Activated B cell treated with CpG ODN at 0.5 μM for 24 hours (primary cell): ENCODE measurements at places on chromosomes 6 and 20. TPM values are rescaled to one million over a fixed set of nuclear protein-coding genes. Genes with fewer than 3 reads are reported as not detected.

Gene COL12A1
- not detected in 2 replicates for total RNA-seq

- DNase-seq, result no peak
Measured at GRCh38 chr20:14947946-14948345, 610.5 kb upstream of the FLRT3 start.

Gene FAM184A
- 0.24 and 1.1 TPM in 2 replicates for total RNA-seq

Gene TNF
- 135 and 139 TPM in 2 replicates for total RNA-seq

DNA sequence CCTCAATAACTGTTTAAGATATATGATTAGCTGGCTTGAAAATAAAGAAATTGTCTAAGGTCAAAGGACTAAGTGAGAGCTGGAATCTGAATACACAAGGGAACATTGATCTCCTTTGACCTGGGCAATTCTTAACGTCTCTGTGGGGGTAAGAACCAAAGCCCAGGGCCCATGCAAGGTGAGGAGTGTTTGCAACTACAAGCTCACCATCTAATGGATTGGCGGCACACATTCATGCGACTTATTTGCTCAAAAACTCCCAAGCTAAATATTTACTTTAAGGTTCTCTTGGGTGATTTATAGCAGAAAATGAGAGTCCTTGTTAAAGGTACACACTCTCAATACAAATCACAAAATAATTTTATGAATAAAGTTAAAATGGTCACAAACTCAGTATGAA lies 392.0 kb upstream of the FLRT3 start:
- no peak for DNase-seq

Gene TREML2
- 10.2 and 10.3 TPM in 2 replicates for total RNA-seq

- DNase-seq, result no peak
Measured at GRCh38 chr20:18907353-18907752, 93.8 kb downstream of the SCP2D1 start.

Gene BPIFA1
- total RNA-seq, result not detected in 2 replicates

DNA sequence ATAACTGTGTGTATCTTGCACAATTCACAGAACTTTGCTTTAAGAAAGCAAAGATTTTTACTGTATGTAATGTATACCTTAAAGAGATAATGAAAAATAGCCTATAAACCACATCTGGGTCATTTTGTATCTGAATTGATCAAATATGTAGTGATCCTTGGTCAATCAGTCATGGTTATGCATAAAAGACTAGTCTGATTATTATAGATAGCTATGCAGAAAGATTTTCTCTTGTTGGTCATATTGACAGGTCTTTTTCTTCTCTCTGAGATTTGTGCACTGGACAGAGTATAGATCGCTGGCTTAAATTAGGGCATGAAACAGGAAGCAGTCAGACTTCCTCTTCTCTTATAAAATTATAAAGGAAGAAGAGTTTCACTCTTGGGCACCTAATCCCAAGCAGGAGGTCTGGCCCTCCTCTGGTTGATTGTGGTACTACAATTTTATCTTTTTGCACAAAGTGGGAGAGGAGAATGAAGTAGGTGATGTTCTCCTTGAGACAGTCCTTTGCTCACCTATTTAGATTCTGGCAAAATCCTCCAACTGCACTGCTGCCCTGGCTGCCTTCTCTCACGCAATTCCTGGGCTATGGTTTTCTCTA lies 380.9 kb upstream of the RGS17 start:
- DNase-seq, result no peak

DNA sequence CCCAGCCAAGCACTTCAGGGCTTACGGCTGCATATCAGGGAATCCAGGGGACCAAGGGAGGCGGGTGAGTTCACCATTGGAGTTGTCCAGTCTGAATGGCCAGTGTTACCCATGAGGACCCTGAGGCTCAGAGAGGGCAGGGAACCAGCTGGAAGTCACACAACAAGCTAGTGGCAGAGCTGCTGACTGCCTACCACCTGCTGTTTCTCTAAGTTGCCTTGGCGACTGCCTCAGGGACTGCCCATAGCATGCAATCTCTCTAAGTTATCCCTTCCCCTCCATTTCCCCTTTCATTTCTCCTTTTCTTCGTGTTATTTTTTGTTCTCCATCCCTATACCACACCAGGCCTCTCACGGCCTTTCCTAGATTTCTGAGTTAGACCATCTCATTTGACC lies 71.8 kb upstream of the SIRPA start:
- DNase-seq, result no peak

DNA sequence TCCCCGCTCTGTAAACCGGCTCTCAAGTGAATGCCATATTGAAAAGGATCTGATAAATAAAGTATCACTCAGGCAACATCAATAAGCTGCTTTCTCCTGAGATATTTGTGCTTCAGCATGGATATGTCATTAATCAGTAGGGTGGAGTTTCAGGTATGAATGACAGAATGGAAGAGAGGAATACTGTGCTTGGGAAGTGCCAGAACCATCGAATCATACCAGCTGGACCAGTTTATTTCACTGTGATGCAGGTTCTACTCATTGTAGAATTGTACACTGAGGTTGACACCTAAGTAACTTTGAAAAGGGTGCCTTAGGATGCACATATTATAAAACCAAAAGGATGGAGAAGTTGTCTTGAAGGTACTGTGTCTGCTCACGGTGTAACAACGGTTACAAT lies 17.9 kb upstream of the TBC1D7 start:
- DNase-seq, result no peak

Gene ADGB
- total RNA-seq, result not detected in 2 replicates

- no peak for DNase-seq
Measured at GRCh38 chr6:40822619-40823018, 216.4 kb downstream of the UNC5CL start.

Gene RPS6KA2
- total RNA-seq, result 13.9 and 14.4 TPM in 2 replicates

DNA sequence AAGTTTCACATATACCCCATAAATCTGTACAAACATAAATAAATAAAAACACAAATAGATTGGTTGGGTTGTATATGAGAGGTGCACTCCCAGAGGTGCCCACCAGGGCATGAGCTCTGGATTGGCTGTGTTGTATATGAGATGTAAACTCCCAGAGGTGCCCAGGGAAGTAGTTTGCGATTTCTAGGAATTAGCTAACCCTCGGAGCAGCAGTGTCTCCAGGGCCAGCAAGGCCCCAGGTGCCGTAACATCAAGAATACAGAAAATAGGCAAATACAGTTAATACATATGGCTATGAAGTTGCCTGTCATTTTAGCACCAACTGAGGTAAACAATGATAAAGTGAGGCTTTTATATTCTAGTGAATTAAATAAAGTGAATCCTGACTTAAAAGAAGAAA lies 5.4 kb upstream of the GINM1 start:
- DNase-seq, result no peak

Gene SLC22A7
- total RNA-seq, result not detected in 2 replicates

Gene RPP40
- 5.9 and 7.1 TPM in 2 replicates for total RNA-seq

DNA sequence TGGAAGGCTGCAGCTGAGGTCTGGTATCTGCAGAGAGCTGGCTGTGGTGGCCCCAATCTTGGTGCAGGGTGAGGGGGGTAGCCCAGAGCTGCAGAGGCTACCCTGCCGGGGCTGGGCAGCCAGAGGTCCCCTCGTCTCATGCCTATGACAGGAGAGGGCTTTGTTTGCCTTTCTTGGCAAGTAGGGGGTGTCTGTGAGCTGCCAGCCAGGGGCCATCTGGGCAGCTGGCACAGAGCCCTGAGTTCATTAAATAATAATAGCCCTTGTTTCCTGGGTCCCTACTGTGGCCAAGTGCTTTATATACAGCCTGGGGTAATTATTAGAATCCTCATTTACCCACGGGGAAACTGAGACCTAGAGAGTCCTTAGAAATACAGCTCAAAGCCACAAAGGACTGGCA lies 66.6 kb downstream of the EZR start:
- no peak for DNase-seq

- no peak for DNase-seq
Measured at GRCh38 chr20:35629427-35630145, 14.0 kb downstream of the SPAG4 start.

Gene PRDM1
- 16.3 and 16.4 TPM in 2 replicates for total RNA-seq
